Stimulated activated CD4-positive, alpha-beta T cell treated with anti-CD3 and anti-CD28 coated beads, Interleukin-1b, Interleukin-23, amount 100 ng/mL, for 24 hours (primary cell): ENCODE measurements at places on chromosomes 2 and 18.

- no peak for DNase-seq
These were observed 12.4 kb downstream of the SUPT7L start for GRCh38 chr2:27651056-27651455.

DNA sequence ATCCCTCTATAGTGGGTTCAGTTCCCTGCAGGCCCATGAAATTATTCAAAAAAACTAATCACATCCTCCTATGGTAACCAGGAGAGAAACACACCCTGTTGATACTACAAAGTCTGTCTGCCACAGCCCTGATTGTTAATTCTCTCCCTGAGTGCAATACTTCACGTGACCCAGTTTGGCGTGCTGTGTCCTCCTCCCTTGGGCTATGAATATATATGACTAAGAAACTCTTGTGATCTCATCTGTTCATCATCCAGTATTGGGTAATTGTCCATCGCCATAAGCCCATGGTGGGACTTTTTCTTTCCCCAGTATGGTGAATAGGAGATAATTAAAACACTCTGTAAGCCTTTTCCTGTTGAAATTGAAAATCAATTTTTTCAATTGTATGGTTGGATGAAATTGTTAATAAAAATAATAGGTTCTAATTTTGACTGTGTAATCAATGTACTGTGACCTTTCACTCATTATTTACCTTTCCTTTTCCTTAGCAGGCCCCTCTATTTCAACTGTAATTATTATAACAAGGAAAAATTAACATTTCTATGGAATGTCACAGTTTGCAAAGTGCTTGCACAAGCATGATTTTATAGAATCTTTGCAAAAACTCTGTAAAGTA is 1822.6 kb downstream of the SUCLG1 start:
- no peak for DNase-seq

GRCh38 chr2:191892391-191892790 is 45.5 kb upstream of the CAVIN2 start:
- DNase-seq = no peak

DNA sequence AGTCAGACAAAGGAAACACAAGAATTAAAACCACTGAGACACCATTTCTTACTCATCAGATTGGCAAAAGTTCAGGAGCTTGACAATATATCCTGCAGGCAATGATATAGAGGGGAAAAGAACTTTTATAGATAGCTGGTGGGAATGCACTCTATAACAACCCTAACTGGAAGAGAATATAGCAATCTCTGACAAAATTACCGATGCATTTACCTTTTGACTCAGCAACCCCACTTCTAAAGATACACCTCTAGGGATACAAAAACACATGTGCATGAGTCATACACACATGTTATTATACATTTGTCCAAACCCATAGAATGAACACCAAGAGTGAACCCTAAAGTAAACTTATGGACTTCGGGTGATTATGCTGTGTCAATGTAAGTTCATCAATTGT is 79.4 kb upstream of the SRD5A2 start:
- no peak for DNase-seq

- no peak for DNase-seq
These were observed 6.0 kb downstream of the POU3F3 start for GRCh38 chr2:104859766-104860450.

- no peak for DNase-seq
These were observed 662.3 kb downstream of the IRS1 start for GRCh38 chr2:226137201-226137811.

- no peak for DNase-seq
These were observed 29.2 kb downstream of the EPAS1 start for GRCh38 chr2:46326231-46326980.

DNA sequence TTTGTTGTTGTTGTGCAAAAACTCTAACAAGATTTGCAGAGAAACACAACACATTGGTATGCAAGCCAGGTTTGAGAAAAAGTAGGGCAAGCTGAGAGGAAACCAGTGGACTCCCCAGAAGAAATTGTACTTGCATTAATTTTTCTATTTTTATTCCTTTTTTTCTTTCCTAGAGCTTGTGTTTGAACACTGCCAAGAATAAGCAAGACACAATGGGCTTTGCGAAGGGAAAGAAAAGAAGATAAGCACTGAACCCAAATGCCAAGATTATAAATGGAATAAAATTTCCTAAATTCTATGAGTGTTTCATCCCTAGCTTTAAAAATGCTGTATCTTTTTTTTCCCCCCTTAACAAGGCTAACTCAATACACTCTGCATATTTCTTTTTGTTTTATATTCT is 17.0 kb upstream of the CYTIP start:
- no peak for DNase-seq

DNA sequence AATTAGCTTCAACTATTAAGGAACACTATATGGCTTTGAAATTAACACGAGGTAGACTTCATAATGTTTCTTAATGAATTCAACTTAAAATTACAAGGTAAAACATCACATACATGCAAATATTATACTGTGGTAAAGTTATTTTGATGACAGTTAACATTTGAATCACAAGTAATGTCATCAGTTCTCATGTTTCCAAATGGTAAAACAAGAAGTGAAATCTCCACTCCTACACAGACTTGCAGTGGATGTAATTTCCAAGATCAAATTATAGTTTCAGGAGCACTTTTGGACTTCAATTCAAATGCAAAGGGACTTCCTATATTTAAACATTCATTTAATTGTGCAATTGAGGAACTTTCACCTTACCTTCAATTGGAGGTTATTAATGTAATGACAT is 39.1 kb downstream of the C18orf54 start:
- DNase-seq = no peak

DNA sequence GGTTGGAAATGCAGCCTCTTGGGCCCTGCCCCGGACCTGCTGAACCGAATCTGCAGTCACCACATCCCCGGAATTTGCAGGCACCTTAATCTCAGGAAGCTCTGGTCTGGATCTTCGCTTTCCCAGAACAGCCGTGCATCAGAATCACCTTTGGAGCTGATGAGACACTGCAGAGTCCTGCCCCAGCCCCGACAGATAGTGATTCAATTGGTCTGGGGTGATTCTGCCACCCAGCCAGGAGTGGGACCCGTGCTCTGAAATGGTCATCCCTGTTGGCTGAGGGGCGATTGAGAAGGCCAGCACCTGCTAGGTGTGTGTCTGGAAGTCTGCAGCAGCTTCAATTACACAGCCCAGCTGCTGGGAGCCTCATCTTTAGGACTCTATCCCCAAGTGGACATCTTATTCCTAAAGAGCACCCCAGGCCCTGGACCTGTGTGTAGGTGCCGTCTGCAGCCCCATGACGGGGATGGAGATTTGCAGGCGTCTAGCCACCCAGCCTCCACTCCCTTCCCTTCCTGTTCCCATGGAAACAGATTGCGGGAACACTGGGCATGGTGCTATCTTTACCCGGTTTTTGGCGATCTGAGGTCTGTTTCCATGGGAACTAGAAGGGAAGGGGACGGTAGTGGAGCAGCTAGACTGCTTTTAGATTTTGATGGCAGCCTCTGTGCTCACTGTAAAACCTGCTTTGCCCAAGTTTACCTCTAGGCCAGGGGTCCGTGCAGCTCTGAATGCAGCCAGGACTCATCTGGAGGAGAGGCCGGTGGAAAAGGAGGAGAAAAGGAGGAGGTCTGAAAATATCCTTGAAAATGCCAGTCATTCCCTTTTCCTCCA is 156.1 kb downstream of the LDLRAD4 start:
- DNase-seq = no peak

GRCh38 chr18:35620765-35621164 is 39.2 kb downstream of the GALNT1 start:
- DNase-seq = no peak

GRCh38 chr18:4758980-4759379 is 303.9 kb upstream of the DLGAP1 start:
- no peak for DNase-seq

DNA sequence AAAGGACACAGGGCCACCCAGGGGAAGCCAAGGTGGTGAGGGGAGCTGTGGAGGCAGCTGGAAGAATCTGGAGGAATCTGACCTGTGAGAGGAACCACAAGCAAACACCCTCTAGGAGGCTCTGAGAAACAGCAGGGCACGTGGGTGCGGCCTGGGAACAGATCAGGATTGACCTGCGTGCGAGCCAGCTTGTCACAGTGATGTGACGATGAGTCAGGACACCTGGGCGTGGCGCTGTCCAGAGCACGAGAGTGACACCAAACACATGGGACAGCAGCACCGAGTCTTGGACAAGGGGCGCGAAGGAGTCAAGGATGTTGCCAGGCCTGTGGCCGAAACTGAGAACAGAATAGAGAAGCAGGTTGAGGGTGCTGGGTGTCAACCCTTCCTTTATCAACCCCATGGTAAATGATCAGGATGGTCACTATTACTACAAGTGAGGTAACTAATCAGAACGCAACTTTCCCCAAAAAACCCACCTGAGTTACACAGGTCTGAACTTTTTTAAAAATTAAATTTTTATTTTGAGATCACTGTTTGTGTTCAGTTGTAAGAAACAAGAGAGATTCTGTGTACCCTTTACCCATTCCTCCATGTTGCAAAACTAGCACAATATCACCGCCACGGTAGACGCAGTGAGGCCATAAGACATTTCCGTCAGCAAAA is 637 bp upstream of the SFT2D3 start:
- no peak for DNase-seq

- DNase-seq = no peak
These were observed 45.3 kb upstream of the CTLA4 start for GRCh38 chr2:203822240-203822639.

GRCh38 chr2:59959944-59960343 is 593.5 kb downstream of the BCL11A start:
- DNase-seq = no peak

DNA sequence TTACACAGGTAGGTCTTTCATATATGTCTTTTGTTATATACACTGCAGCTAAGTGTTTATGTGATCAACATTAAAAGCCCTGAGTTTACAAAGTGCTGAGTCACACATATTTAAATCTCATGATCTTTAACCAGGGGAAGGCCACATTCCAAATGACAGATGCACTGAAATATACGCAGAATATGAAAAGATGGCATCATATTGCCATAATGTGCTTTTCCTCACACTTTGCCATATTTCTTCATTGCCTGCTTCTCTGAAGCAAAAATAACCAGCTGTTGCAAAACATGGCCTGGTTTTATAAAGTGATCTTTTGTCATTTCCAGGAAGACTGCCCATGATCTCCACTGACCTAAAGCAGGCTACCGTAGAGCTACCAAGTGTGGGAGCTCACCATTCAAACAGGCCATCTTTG is 93.5 kb upstream of the MAPRE2 start:
- no peak for DNase-seq

- DNase-seq = no peak
These were observed 86.6 kb downstream of the ASB1 start for GRCh38 chr2:238513346-238513745.

GRCh38 chr2:135586148-135586547 is 54.9 kb downstream of the R3HDM1 start:
- DNase-seq = no peak

DNA sequence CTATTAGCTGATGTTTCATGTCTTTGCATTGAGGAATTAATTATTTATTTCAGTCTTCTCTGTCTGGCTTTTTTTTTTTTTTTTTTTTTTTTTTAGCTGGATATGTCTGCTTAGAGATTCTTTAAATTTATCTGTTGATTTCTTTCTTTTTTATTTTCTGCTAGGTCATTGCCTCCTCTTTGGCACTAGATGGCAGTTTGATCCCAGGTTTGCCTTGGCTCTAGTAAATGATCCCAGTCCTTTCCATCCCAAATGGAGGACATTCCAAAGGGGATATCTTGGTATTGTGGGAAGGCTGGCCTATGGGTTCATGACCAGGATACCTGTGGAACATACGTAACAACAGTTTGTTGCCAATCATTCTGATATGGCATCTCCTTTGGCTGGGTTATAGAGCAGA is 339.5 kb upstream of the GCFC2 start:
- no peak for DNase-seq

- DNase-seq = no peak
These were observed 67.9 kb downstream of the NCOA1 start for GRCh38 chr2:24558781-24559472.

DNA sequence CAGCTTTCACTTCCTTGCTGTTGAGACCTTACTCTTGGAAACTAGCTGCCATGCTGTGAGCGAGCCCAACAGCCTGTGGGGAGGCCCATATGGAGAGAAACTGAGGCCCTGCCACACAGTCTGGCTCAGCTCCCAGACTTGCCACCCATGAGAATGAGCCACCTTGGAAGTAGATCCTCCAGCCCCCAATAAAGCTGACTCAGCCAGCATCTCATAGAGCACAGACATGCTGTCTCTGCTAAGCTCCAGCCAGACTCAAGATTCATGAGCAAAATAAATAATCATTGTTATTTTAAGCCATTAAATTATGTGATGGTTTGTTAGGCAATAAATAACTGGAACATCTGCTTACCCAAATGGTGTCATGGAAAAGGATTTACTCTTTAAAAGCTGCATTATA is 53.6 kb upstream of the DDX18 start:
- DNase-seq = no peak

GRCh38 chr18:63539904-63540510 is 2.2 kb upstream of the SERPINB12 start:
- no peak for DNase-seq

- DNase-seq = no peak
These were observed 6.6 kb downstream of the GAD1 start for GRCh38 chr2:170823088-170823897.

GRCh38 chr18:73785300-73785699 is 362.3 kb downstream of the FBXO15 start:
- no peak for DNase-seq

- DNase-seq = no peak
These were observed 211.7 kb downstream of the NDUFA10 start for GRCh38 chr2:239813261-239814115.

GRCh38 chr18:3760741-3761140 is 310.8 kb downstream of the TGIF1 start:
- DNase-seq = no peak

GRCh38 chr18:7958897-7959146 is 391.7 kb downstream of the PTPRM start:
- DNase-seq = no peak

GRCh38 chr2:149329068-149329467 is 1.3 kb upstream of the LYPD6 start:
- no peak for DNase-seq

DNA sequence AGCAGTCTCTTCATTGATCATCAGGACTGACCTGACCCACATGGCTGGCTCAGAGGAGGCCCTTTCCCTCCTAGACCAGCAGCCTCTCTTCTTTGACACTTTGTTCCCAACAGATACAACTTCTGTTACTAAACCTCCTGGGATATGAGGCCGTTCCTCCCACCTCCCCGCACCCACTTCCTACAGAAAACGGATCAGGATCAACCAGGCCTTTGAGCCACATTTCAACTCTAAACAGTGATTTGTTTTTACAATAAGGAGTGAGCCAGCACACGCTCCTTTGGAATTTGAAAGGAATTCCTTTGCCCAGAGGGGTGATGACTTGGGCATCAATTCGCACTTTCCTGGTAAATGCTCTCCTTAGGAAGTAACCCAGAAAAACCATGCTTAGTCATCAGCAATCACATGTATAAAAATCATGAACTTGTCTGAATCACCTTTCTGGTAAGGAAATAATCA is 180.4 kb downstream of the FAM124B start:
- no peak for DNase-seq

GRCh38 chr2:67923696-67924095 is 139.1 kb downstream of the C1D start:
- DNase-seq = no peak
